Central memory CD4-positive, alpha-beta T cell (primary cell): ENCODE measurements at places on chromosomes 1 and 21.

DNA sequence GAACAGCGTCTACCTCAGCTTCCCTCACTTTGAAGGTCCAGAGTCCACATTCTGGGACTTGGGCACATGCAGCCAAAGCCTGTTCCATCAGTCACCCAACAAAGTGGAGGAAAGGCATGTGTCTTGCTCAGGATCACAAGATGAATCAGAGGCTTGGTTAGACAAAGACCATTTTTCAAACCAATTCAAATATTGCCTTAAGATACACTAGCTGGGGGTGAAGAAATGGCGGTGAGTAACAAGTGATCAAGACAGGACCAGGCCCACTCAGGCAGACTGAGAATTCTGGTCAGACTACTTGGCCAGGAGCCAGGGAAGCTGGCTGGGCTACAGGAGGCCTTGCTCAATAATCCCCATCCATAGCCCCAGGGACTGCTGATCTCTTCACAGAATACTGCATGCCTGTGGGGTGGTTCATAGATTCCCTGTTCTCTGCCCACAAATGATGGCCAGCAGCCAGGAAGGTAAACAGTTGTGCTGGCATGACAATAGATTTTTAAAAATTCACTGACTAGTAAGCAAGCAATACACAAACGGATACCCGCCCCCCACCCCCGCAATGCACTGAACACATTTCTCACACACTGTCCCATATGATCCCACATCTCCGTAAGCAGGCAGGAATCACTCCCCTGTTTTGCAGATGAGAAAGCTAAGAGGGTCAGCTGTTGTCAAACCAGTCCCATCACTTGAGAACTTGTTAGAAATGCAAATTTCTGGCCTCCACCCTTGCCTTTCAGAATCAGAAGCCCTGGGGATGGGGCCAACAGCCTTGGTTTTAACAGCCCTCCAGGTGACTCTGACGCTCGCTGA, 27.2 kb downstream of the ERI3 start:
- no peak for DNase-seq

DNA sequence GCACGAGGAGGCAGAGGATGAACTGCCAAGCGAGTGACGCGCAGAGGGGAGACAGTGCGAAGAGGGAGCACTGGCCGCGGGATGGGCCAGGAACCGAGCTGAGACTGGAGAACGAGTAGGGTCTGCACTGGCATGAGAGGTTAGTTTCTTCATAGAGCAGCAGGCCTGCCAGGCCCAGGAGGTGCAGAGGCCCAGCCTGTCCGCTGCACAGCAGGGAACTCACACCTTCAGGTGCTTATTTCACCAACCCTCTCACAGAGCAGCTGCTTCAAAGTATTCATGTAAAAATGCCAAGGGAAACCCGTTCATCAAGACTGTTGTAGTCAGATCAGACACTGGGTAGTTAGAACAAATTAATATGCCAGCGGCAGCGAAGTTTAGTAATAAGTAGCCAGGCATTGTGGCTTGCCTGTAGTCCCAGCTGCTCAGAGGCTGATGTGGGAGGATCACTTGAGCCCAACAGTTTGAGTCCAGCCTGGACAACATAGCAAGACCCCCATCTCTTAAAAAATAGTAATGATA, 144.5 kb downstream of the SLC45A1 start:
- no peak for DNase-seq

GRCh38 chr1:21795075-21795474, 12.1 kb upstream of the USP48 start:
- DNase-seq = no peak

DNA sequence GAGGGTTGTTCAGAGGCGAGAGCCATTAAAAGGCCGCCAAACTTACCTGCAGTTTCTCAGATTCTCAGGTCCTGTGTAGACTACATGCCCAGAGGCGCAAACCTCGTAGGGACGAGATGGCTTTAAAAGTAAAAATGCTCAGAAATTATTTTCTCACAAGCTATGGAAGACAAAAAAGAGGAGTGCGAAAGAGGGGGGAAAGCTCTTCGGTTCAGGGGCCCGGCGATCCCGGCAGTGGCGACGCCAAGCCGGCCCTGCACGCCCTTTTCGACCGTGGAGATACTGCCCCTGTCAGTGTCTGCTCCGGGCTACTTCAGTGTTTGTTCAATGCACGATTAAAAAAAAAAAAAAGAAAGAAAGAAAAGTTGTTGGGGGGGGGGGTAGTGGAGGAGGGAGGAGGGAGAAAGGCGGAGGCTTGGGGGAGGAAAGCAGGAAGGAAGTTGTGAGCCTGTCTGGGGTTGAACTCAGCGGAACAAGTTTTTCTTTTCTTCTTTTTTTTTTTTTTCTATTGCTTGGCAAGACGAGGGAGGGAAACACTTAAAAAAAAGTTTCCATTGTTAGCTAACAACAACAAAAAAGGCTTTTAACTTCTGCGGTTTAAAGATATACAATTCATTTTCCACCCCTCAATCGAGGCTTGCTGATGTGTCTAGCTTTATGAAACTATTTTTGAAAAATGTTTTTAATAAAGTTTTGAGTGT, at the start of gene ITPKB:
TSS of gene ITPKB (minus strand) at position 288 of the 701 bp plus-strand sequence. CDS start 1,824 bp downstream, outside the sequence.
- peak; percentile 92 for DNase-seq

GRCh38 chr1:116909512-116910378, at the start of gene PTGFRN:
PTGFRN (plus strand) TSS chr1:116909916; CDS start chr1:116910204, 288 bp downstream.
- peak; percentile 11 for DNase-seq

DNA sequence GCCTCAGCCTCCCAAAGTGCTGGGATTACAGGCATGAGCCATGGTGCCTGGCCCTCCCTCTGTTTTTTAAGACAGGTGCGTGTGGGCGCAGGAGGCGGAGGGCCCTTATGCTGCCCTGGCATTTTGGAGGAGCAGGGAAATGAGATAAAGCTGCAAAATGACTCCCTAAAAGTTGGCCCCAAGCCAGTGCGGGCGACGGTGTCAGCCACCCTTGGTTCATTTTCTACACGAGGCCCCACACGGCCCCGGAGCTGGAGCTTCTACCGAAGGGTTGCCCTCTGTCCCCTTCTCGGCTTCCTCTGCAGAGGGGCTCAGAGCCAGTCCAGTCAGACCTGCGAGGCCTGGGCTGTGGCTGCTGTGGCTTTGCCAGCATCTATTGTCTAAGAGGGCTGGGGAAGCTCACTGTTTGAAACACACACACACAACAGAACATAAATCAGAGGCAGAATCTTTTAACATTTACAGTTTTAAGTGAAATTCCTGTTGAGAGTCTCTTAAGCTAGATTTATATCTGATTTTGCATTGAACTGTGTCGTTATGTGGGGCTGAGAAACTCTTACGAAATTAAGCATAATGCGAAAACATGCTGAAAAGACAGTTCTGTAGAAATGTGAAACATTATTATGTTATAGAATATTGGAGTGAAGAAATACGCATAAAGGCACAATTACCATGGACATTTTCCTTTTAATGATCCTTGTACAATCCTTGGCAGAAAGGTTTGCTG, 255.9 kb downstream of the CAMTA1 start:
- DNase-seq = no peak

DNA sequence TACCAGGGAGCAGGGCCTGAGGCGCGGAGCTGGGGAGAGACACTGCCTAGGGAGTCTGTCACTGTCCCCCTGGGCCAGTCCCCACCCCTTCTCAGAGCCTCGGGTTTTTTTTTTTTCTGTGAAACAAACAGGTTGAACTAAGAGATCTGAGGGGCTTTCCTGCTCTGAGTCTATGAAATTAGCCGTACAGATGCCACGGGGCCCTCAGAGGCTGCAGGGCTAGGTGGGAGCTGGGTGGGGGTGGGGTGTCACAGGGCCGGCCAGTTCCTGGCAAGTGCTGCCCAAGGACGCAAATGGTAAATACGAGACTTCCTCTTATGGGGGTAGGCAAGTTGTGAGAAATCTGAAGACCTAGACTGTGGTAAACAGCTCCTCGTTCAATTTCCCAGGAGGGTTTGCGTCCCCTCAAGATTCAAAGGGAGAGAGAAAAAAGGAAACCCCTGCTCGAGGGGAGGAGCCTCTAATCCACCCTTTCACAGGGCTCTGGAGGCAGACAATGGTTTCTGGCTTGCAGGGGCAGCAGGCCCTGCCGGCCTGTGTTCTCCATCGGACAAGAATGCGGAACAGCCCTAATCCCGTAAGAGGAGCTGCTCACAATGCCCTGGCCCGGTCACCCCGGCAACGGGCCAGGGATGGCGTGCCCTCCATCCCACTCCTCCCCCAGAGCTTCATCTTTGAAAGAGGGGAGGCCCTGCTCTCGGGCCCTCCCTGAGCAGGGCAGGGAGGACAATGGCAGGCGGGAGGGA, 7.8 kb downstream of the NUAK2 start:
- DNase-seq = no peak

GRCh38 chr1:16615253-16616252, 2.2 kb upstream of the NBPF1 start:
- DNase-seq = no peak

- DNase-seq = no peak
Measured at GRCh38 chr1:29682919-29683295, 446.6 kb downstream of the PTPRU start.

DNA sequence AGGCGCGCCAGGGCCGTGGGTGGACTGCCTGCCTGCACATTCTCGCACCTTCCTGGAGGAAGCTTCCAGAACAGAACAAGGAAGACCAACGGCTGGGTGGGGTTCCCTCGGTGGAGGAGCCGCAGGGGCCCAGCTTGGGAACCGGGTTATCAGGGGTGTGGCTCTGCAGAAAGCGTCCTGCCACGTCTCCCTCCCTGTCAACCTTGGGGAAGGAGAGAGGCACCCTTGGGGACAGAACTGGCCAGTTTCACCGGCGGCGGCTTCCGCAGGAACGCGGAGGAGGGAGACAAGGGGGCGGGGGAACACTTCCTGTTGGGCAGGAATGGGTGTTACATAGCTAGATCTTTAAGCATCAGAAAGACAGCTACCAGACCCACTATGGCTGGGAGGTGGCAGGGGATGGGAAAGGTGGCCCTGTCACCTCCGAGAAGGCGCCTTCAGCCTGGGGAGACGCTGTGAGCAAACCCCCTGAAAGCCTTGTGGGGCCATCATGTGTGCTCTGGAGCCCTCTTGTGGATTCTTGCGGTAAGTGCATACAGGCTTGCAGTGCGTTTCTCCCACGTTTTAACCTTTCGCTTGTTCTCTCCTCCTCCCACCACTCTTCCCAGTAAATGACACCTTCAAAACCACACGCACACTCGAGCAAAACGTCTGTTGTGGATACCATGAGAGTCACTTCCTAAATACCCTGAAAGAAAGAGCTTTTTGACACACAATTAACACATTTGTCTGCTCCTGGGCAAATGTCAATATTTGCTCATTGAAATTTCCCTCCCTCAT, 3.8 kb upstream of the PLEKHA6 start:
- peak; percentile 66 for DNase-seq

DNA sequence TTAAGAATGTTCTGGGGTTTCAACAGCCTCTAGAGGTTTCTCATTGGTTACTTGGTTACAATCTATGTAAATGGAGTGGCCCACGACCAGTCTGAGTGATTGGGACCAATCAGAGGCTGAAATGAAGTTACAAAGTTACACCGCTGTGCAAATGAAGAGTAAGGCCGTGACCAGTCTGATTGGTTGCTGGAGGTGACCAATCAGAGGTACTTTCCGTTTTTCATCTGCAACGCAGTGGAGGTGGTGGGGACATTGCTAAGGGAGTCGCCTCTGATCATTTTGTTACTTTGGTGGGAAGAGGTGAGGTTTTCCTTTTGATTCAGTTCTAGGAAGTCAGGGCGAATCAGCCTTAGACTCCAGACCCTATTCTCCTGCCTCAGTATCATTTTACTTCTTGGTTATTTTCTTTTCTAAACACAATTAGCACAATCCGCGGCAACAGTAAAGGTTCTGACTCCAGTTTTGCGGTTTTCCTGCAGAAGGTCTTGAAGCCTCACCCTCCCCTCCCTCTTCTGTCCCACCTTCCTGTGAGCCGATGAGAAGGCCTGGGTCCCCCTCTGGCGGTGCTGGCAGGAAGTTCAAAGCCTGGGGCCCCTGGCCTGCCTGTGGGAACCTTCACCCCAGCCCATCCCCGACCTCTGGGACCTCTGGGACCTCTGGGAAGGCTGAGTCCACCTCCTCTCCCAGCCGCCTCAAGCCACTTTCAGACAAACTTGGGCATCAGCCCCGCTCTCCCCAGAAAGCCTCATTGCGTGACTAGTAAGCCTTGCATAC, 38.7 kb upstream of the TTC34 start:
- peak; percentile 62 for DNase-seq

DNA sequence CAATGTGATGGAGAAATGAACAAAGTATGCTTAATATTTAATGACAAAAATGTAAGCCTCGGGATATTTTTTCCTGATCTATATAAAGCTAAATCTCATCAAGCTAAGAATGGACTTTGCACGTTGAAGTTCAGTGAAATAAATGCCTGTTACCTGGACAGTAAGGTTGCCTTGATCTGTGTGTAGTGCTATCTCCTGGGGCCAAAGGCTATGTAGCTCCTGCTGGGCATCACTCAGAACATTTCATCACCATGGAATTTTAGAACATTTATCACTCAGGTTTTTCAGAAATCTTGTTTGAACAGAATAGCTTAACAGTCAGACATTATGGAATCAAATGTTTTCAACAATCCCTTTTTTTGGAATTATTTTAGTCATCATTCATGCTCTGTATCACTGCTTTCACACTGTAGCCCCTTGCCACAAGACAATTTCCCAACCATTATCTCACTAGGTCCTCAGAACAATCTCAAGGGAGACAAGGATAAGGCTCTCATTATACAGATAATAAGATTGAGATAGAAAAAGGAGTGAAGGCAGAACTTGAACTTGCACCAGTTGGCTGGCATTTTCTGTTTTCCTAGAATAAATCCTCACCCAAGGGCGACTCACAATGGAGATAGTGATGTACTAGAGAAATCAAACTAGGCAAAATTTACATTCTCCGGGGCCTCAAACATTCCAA, 3.7 kb downstream of the OR10J1 start:
- DNase-seq = no peak

GRCh38 chr1:88488237-88488636, 195.8 kb upstream of the PKN2 start:
- DNase-seq = no peak

DNA sequence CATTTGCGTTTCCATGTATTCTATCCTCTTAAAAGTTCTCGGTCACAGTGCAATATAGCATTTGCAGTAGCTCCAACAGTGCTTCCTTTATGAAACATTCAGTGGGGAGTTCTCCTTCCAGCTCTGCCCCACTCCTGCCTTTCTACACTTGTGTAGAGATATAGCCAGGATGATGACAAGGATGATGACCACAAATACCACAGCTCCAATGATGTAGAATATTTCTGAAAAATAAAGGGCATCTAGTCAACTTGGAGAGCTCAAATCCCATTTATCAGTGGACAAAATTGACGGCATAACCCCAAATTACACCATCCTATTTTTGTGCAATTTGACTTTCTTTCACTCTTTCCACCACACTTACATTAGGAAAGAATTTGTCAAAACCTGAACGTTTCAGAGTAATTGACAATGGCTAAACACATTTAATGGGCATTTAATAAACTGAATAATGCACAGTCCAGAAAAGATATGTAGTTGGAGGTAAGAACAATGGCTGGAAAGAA, 11.1 kb downstream of the F3 start:
- DNase-seq = no peak

DNA sequence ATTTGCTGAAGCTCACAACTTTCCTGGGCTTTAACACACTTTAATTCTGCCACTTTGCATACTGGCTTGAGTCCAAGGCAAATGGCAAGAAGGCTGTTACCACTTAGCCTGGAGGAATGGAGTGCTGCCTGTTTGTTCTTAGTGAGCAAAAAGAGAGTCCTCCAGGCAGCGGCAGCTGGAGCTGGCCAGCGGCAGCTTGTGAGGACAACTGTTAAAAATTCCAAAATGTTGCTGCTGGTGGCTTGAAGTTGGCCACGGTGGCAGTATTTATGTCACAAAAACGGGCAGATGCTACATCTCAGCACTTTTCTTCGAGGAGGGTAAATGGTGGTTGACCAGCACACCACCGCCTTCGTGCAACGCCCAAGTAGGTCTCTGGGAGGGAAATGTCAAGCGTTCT, 27.3 kb downstream of the STPG1 start:
- no peak for DNase-seq
